ENCODE measurements at places on chromosomes 1 and 21.

GRCh38 chr1:215215846-215216245 is 133.3 kb downstream of the KCNK2 start:
- DNase-seq: no peak

- DNase-seq: no peak
Measured at GRCh38 chr1:43902058-43902831, 31.4 kb upstream of the ARTN start.

GRCh38 chr1:63038586-63038985 is 254.7 kb downstream of the ATG4C start:
- DNase-seq: no peak

- DNase-seq: peak; percentile 72
Measured at GRCh38 chr1:35568975-35569395, 4.1 kb upstream of the TFAP2E start.

DNA sequence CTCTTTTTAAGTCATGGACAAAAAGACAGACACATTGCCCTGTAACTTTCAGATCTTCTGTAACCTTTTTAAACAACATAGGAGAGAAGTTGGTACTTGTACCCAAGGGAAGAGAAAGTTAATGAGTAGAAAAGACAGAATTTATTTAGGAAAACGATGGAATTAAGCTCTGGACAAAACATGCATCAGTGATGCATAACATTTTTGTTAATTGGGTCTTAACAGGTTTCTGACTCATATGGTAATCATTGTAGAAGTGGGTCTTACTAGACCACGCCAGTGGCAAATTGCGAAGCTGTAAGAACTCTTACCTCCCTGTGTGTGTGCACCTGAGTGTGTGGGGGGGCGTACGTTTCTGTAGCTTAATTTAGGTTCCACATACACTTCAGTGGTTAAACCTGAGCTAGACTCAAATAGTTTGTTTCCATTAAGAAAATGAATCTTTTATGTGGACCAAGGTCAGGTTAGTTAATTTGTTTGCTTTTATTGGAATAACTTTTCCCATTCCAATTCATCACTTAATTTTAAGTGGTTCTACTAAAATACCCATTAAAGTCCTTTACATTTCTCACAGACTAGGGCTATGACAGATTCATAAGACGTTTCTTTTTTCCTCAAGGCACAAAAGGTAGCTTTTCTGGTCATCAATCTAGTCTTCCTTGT is 48.1 kb downstream of the NFIA start:
- no peak for DNase-seq

DNA sequence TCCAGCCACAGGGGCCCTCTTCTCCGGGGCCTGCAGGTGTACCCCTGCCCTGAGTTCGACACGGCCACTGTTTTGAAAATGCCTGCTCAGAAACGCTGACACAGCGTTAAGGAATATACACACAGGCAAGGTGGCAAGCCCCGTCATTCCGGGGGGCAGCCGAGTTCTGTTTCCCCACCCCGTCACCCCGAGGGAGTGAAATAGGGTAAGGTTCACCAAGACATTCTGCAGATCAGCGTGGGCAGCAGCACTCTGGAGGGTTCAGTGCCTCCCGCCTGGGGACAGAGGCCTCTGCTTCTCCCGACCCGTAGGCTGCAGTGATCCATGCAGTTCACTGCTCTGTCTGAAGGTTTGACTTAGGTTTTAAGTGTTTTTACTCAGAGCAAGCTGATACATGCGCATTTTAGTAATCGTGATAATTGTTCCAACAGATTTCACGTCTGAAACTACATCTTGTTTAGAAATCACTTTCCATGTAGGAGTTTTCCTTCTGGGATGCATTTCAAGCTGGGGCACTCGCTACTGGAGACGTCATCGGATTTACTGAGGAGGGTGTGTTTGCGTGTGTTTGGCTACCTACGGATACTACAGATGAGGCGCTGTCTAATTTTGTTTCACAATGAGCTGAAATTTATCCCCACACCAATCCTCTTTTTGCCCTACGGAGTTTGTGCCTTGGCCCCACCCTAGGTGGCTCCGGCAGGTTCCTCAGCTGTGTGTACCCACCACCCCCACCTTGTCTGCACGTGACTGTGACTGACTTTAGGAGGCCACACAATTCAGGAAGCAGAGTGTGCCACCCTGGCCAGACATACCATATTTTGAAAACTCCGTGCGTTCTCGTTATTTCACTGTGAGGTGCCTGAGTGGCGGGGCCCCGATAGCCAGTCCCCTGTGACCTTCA is 63.5 kb downstream of the AGPAT3 start:
- DNase-seq: no peak

GRCh38 chr1:183764981-183765380 is 39.9 kb upstream of the RGL1 start:
- DNase-seq: no peak

DNA sequence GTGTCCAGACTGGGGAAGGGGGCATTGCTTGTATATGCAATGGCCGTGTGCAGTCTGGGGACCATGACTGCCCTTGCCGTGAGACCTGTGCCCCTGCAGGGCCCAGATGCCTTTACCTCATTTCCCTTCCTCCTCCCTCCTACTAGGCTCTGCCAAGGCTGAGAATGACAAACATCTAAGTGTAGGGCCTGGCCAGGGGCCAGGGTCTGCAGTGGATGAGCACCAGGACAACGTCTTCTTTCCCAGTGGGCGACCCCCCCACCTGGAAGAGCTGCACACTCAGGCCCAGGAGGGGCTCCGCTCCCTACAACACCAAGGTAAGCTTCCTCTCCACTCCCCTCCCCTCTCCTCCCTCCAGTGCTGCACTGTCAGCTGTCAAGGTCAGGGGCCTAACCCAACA is 49.5 kb downstream of the YARS1 start:
- DNase-seq: no peak

- no peak for DNase-seq
Measured at GRCh38 chr1:242447689-242448088, 76.8 kb downstream of the PLD5 start.

GRCh38 chr1:198424441-198424840 is 116.0 kb downstream of the ATP6V1G3 start:
- DNase-seq: no peak

DNA sequence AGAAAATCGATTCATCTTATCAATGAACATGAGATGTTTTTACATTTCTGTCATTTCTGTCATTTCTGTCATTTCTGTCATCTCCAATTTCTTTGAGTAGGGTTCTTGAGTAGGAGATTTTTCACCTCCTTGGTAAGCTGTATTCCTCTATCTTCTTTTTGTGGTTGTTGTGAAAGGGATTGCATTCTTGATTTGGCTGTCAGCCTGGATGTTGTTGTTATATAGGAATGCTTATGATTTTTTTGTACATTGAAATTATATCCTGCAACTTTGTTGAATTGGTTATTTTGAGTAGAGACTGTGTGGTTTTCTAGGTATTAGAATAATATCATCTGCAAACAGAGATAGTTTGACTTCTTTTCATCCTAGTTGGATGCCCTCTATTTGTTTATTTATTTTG is 1233.7 kb downstream of the PLA2G4A start:
- no peak for DNase-seq

Measured in CD4-positive, alpha-beta T cell treated with Interleukin-2 at 100 ng/mL for 4 hours (primary cell).